ENCODE measurements at places on chromosomes 6 and 20.

- DNase-seq: no peak
Observed at GRCh38 chr6:51467231-51467952, 620.0 kb downstream of the PKHD1 start.

- DNase-seq: no peak
Observed at GRCh38 chr20:45832619-45833018, 980 bp upstream of the SNX21 start.

DNA sequence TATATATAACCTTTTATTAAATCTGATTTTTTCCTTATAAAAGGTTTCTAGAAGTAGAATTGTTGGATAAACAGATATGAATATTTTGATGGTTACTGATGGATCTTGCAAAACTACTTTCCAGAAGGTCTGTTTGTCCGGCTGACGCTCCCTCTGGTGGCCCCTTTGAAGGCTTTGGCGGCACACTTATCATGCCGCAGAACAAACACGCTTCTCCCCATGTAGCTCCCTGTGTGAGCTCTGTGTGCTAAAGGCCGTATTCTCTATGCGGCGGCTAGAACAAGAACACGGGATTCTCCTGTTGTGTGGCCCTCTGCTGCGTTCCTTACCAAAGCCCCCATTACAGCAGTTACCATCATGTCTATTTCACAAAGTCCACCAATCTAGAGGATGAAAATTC is 30.0 kb downstream of the PPP1R3G start:
- DNase-seq: peak; percentile 49

GRCh38 chr6:70119218-70119835 is 183.6 kb downstream of the COL9A1 start:
- no peak for DNase-seq

DNA sequence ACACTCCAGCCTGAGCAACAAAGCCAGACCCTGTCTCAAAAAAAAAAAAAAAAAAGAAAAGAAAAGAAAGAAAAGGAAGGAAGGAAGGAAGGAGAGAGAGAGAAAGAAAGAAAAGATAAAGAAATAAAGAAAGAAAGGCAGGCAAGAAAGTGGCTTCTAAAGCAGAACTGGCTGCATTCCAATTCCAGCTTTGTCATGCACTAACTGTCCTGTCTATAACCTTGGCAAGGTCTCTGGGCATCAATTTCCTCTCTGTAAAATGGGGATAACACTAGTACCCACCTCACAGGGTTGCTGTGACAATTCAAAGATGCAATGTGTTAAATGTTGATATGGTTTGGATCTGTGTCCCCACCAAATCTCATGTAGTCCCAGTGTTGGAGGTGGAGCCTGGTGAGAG is 28.0 kb downstream of the RING1 start:
- no peak for DNase-seq

DNA sequence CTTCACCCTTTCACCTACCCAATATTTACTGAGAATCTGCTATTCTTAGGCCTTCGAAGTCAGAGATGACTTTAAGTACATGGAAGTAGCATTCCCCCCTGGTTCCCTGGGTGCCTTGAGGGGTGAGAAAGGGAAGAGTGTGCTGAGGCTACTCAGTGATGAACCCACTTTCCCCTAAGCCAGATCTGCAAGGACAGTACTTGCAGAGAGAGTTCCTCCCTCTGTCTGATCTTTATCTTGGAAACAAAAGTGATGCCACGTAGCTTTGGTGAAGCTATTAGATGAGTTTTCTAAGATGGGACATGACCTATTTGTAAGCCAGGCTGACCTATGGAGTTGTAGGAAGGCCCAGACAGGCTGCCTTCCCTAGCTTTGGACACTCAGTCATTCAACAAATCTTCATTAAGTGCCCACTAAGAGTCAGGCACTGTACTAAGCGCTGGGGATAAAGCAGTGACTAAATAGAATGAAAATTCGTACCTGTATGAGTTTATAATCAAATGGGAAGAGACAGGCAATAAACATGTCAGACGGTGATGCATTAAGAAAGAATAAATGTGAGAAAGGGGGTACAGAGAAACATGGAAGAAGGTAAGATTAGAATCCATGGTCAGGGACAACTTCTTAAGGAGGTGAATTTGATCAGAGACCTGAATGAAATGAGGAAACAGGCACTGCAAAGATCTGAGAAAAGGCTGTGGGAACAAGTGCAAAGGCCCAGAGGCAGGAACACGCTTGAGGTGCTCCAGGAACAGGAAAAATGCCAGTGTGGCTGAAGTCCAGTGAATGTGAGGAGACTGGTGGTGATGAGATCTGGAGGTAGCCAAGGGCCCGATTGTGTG is 42.2 kb downstream of the BCL2L1 start:
- no peak for DNase-seq

DNA sequence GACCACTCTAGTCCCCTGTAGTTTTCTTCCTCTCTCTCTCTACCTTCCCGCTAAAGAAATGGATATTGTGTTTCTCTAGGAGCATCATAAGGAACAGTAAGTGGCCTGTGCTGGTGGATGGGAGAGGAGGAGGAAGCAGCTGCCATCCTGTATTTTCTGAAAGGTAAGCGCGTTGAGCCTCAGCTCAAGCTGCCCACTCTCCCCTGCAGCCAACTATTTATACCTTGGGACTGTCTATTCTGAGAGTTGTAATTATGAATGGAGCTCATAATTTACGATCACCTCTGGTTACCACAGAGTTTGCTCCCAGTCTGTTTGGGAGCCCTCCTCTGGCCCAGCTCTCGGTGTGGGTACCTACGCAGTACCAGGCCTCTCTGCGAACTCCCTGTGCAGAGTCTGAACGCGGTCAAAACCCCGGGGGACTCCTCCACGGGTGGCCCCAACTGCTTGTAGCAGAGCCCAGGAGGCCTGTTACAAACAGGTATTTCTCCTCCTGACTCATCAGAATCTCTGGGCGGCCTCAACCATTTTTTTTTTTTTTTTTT is 285.4 kb downstream of the SMOC2 start:
- no peak for DNase-seq

GRCh38 chr6:30357678-30358540 is 13.0 kb downstream of the RPP21 start:
- DNase-seq: peak; percentile 2

GRCh38 chr6:75376347-75377024 is 91.9 kb upstream of the TMEM30A start:
- DNase-seq: no peak

DNA sequence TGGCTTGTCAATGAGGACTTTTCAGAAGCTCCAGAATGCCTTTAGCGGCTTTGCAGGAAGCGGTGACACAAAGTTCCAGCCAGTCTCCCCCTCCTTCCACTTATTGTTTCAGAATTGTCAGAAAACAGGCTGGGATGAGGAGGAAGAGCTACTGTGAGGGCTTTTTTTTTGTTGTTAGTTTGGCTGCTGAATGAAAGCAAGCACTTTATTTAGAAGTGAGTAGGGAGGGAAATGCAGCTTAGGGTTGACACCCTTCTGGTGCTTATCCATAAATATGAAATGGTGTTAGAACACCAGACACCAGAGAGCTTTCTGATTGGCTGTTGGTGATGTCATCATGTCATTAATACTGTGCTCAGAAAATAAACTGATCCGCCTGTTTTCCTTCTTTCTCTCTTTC is 251.5 kb downstream of the SOX4 start:
- peak; percentile 37 for DNase-seq

GRCh38 chr6:114712129-114712662 is 369.4 kb upstream of the HS3ST5 start:
- DNase-seq: no peak

- no peak for DNase-seq
Observed at GRCh38 chr6:133645966-133646740, 242.8 kb upstream of the TCF21 start.

DNA sequence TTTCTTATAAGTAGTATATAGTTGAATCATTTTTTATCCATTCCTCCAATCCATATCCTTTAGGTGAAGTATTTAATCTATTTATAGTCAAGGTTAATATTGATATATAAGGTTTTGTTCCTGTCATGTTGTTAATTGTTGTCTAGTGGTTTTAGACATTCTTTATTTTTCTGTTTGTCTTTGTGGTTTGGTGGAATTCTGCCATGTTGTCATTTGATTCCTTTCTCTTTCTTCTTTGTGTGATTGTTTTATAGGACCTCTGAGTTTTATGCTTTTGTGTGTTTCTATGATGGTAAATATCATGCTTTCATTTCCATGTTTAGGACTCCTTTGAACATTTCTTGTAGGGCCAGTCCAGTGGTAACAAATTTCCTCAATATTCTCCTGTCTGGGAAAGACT is 450.3 kb upstream of the BTBD3 start:
- DNase-seq: no peak

- no peak for DNase-seq
Observed at GRCh38 chr20:3633913-3634478, 29.2 kb downstream of the GFRA4 start.

DNA sequence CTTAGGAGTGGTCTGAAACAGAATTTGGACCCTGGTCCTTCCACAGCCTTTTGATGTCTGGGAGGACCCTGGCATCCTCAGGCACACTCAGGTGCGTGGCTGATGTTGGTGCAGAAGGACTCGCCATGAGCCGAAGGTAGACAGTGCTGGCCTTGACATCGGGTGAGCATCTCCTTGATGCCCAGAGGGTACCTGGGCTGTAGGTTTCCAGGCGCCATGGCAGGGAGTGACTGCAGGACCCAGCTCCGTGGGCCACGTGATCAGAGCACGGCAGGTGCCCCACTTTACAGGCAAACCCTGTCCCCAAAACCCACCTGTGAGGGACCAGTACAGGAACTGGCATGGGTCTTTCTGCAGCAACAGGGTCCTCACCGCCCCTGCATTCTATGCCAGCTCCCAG is 319.2 kb downstream of the CDH4 start:
- no peak for DNase-seq

GRCh38 chr6:15020119-15020770 is 225.6 kb upstream of the JARID2 start:
- DNase-seq: no peak

DNA sequence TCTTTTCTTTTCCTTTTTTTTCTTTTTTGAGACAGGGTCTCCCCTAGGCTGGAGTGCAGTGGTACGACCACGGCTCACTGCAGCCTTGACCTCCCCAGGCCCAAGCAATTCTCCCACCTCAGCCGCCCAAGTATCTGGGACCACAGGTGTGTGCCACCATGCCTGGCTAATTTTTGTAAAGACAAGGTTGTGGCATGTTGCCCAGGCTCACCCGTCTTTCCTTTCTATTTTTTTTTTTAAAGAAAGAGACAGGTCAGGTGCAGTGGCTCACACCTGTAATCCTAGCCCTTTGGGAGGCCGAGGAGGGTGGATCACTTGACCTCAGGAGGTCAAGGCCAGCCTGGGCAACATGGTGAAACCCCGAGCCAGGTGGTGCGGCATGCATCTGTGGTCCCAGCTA is 16.6 kb downstream of the BANF2 start:
- no peak for DNase-seq

DNA sequence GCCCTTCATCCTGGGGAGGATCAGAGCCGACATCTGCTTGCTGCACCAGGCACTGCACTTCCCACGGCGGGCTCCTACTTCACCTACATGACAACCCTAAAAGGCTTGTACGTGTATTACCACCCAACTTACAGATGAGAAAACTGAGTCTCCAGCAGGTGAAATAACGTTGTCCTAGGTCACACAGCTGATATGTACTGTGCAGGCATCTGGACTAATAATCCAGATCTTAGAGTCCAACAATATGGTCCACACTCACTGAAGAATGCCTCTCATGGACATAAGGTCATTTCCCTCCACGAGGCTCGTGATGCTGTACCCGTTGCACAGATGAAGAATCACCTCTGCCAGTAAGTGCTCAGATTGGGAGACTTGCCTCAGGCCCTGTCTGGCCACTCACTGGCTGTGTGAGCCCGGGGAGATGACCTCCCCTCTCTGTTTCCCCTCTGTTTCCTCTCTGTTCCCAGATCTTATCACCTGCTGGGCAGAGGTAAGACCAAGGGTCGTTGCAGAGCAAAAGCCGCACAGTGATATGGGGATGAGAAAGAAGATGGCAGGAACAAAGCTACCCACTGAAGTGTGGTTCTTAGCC is 32.1 kb downstream of the TGM2 start:
- DNase-seq: no peak

GRCh38 chr6:163813979-163814493 is 399.5 kb downstream of the QKI start:
- DNase-seq: no peak

GRCh38 chr6:17585766-17586490 is 14.2 kb upstream of the FAM8A1 start:
- DNase-seq: no peak

DNA sequence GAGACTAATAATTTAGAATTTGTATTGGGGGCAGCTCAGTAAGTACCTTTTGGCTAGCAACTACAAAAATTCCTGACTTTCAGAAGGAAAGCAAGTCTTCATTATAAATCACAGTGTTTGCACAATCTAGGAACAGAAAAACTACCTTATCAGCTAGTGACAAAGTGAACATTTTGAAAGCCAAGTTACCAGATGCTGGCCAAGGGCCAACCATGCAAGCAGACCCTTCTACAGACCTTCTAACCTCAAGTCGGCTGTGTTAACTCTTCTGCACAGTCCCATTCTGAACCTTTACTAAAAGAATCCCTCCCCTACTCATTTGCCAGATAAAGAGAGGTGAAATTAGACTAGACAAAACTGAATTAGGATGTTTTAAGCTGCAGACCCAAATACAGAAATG is 341.9 kb downstream of the COL12A1 start:
- no peak for DNase-seq

- no peak for DNase-seq
Observed at GRCh38 chr6:15495375-15495901, 167.4 kb downstream of the DTNBP1 start.

DNA sequence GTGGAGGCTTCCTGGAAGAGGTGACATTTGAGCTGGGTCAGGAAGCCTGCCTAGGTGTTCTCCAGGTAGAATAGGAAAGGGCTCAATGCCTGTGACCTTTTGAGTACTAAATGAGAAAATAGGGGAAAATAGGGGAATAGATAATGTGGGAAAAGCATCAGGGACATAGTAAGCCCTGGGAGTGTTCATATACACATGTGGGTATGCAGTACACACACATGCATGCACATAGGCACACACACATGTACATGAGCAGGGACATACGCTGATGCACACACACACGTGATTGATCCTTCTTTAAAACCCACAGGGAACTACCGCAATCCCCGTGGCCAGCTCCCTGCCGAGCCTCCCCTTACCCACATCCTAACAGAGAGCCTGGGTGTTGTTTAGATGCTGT is 351.7 kb downstream of the CDH4 start:
- no peak for DNase-seq

GRCh38 chr6:136880748-136881460 is 41.2 kb upstream of the SLC35D3 start:
- no peak for DNase-seq

GRCh38 chr6:90450268-90450953 is 136.5 kb downstream of the MAP3K7 start:
- no peak for DNase-seq

Data from NCI-H510A (cell line).